ENCODE measurements at places on chromosomes 13 and 19.

- no peak for DNase-seq
Measured at GRCh38 chr19:20273376-20273775, 106.4 kb downstream of the ZNF486 start.

GRCh38 chr13:21703846-21704245, 33.0 kb downstream of the FGF9 start:
- no peak for DNase-seq

DNA sequence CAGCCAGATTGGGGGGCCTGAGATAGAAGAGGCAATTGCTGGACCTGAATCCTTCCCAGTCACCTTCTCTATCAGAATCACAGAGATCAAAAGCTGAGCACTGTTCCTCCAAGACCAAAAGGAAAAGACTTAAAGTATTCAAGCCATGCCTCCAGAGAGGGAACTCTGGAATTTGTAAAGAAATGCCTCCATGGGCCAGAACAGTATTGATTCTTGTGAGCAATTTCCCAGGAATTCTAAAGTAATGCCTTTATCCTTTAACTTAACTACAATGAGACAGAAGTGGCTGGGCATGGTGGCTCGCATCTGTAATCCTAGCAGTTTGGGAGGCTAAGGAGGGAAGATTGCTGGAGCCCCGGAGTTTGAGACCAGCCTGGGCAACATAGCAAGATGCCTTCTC, 148.8 kb downstream of the FLT1 start:
- DNase-seq, result no peak

DNA sequence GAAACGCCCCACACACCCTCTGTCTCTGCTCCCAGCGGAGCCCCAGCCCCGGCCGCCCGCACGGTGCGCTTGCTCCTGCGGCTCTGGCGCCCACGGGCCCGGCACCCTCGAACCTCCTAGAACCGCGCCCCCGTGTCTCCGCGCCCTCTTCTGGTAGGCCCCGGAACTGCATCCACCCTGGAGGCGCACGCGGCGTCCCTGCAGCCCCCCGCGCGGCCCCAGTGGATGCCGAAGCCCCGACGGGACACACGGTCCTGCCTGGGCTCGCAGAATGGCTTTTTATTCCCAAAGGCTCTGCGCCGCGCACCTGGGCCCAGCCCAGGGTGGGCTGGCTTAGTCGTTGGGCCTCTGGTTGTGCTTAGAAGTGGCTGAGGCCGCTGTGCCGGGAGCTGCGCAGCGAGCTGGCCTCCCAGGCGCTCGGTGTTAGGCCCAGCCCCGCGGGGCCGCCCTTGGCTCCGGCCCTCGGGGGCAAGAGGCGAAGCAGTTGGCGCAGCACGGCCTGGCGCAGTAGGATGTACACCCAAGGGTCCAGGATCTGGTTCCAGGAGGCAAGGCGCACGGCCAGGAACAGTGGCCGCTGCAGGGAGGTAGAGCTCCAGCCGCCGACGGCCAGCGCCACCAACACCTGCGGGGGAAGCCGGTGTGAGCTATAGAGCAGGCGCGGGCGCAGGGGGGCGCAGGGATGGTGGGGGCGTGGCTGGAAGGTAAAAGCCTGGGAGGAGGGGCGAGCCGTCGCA, 2.8 kb downstream of the PTGER1 start:
- DNase-seq, result peak; percentile 76

DNA sequence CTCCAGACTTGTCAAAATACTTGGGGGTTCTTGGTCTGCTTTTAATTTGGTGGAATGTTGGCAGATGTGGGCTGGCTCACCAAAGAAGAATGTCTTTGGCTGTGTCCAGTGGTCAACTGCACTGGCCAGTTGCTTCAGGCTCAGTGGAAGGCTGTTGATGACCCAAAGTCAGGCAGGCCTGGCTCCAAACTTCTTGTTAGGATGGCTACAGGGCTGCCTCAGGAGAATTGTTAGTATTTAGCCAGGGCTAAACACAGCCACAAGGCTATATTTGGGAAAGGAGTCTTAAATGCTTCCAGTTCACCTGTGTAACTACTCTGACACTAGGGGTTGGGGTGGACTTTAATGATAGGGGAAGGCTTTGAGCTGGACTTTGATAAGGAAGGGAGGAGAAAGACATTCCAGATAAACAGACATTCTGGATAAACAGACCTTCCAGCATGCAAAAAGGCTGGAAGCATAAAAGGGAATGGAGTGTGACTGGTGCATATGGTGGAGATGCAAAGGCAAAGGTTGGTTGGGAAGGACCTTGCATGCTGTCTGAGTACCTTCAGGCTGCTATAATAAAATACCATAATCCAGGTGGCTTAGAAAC, 116.8 kb downstream of the FOXO1 start:
- no peak for DNase-seq

- no peak for DNase-seq
Measured at GRCh38 chr19:7480970-7481255, 7.9 kb downstream of the PEX11G start.

DNA sequence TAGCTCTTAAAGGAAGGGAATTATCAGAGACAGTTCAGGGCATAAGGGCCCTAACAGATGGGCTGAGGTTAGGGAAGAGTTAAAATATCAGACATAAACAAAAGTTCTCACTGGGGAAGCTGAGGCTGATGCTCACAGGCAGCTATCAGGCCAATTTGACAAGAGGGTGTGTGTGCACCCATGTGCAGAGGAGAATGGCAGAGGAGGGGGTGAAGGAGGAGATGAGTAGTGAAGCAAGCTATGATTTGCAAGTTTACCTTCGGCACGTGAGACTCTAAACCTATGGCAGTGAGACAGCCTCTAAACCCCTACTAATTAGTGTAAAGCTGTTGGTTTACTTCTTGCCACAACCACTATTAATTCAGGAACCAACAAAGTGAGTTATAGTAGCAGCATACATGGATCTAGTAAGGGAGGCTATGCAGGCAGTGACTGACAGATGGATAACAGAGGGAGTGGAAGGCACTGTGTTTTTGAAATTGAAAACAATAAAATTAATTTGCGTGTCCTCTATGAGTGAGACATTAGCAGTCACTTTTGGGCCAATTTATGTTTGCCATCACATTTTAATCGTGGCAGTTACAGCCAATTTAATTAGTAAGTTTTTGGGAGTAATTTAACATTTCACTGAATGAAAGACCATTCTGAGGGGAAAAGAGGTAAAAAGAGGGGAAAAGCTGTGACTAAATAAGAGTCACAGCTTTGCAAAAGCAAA, 99.6 kb upstream of the HTR2A start:
- DNase-seq, result no peak

GRCh38 chr19:5958074-5958850, 19.7 kb downstream of the RANBP3 start:
- no peak for DNase-seq

GRCh38 chr19:23254141-23254910, 4.1 kb upstream of the ZNF724 start:
- no peak for DNase-seq

GRCh38 chr13:49357694-49358093, 86.2 kb downstream of the CAB39L start:
- DNase-seq, result no peak

DNA sequence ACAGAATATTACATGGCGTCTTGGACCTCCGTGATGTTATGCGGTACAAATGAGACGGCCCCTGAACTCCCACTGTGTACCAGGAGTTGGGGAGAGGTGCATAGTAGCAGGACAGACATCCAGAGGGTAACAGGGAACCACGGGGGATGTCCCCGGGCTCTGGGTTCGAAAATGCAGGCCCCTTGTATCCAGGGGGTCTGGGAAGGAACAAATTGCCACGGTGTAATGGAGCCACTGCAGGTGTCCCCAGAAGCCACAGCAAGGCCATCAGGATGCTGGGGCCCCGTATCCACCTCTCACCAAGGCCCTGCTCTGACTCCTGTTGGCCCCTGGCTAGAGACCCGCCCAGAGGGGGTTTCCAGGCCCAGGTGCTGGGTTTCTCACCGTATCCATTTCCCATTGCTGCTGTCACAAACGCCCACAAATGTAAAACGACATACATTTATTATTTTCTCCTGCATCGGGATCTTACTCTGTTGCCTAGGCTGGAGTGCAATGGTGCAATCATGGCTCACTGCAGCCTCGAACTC, 77.8 kb downstream of the INSR start:
- DNase-seq, result no peak

GRCh38 chr19:48283908-48284307, 14.0 kb downstream of the ZNF114 start:
- DNase-seq, result no peak

- DNase-seq, result no peak
Measured at GRCh38 chr19:7007859-7008258, 13.4 kb downstream of the MBD3L2B start.

GRCh38 chr19:32917616-32917996, 48.0 kb upstream of the SLC7A9 start:
- DNase-seq, result no peak

- no peak for DNase-seq
Measured at GRCh38 chr19:16403151-16403977, 68.4 kb downstream of the EPS15L1 start.

- no peak for DNase-seq
Measured at GRCh38 chr13:28505543-28506135, 10.7 kb upstream of the FLT1 start.

- no peak for DNase-seq
Measured at GRCh38 chr19:54391589-54392061, 23.6 kb upstream of the TTYH1 start.

GRCh38 chr19:16951529-16951928, 62.7 kb downstream of the F2RL3 start:
- DNase-seq, result no peak

DNA sequence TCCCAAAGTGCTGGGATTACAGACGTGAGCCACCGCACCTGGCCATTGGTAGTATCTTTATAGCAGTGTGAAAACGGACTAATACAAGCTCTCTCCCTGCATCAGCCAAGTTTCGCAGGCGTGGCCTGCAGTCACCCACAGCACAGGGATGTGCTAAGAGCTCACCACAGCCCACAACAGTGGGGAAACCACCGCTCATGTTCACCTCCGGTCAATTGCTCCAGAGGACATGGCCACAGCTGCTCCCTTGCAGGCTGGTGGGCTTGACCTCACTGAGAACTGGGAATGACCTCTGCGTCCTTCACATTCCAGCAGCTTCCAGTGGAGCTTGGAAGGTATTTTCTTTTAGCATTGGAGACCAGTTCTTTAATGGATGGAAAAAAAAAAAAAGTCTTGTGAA, 156.4 kb downstream of the KCTD15 start:
- no peak for DNase-seq

GRCh38 chr19:41872775-41873647, 4.1 kb upstream of the CD79A start:
- DNase-seq, result peak; percentile 71

DNA sequence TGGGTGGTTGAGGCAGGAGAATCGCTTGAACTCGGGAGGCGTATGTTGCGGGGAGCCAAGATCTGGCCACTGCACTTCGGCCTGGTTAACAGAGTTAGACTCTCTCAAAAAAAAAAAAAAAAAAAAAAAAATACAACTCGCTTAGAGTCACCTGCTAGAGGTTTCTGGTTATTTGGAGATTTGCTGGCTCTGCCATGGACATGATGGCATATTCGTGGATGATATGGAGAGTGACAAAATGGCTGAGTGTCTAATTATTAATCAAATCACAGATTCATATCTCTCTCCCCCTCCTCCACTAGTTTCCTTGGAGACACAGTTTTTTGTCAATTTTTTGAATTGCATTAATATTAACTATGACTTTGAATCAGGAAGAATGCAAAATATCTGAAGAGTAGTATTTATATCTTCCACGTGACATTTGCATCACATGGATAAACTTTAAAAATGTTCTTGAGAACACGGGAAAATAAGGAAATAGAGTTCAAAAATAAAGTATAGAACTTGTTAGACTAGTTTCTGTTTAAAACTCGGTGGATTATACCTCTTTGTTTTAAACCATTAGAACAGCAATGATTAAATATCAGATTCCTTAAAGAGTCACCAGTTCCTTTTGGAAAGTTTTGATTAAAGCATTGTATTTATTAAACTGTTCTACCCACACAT, 47.8 kb downstream of the KLF5 start:
- DNase-seq, result no peak
